NCI-H82 (cell line): ENCODE measurements at places on chromosomes 3 and 15.
A peak's percentile ranks its signal among the peaks of the same experiment; 100 is the strongest.

DNA sequence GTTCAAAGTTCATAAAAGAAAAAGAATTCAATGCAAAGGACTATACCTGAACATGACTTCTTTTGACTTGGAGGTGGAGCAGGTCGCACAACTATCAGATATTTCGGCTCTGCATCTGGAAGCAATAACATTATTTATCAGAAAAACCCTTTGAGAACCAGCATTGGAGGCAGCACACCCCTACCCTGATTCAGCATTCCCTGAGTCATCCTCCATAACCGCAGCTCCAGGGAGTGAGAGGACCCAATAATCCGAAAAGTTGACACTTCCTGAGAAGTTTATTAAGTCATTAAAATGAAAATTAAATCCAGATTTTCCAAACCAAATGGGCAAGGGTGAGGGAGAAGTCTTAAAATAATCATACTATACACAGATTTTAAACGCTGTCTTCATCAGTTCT is 90.6 kb downstream of the ABI3BP start:
- DNase-seq: no peak

- no peak for DNase-seq
Measured at GRCh38 chr15:55226127-55226526, 29.4 kb upstream of the RSL24D1 start.

- peak; percentile 93 for DNase-seq
Measured at GRCh38 chr3:197749601-197750395, at the start of gene FYTTD1. TSS of gene FYTTD1 (plus strand) at chr3:197749883. CDS start at chr3:197749972, 89 bp downstream.

- DNase-seq: no peak
Measured at GRCh38 chr3:134028486-134029255, 1.1 kb downstream of the SLCO2A1 start.

DNA sequence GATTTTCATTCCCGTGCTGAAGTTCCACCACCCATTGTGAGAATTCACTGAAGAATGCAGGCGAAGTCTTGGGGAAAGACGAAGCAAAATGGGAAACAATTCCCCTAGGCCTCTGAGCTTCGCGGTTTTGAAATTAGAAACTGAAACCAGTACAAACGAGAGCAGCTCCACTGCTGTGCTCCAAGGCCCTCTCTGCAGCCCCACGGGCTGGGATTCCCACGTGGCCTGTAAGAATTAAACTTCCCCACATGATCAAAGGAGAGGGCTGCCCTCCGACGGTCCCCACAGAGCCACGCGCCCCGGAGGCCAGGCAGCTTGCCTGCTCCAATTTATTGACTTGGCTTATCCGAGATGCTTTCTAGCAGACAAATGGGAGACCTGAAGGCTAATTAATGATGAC is 144.0 kb downstream of the GREM1 start:
- DNase-seq: peak; percentile 13

GRCh38 chr3:107810171-107811071 is 280.4 kb downstream of the CD47 start:
- no peak for DNase-seq

DNA sequence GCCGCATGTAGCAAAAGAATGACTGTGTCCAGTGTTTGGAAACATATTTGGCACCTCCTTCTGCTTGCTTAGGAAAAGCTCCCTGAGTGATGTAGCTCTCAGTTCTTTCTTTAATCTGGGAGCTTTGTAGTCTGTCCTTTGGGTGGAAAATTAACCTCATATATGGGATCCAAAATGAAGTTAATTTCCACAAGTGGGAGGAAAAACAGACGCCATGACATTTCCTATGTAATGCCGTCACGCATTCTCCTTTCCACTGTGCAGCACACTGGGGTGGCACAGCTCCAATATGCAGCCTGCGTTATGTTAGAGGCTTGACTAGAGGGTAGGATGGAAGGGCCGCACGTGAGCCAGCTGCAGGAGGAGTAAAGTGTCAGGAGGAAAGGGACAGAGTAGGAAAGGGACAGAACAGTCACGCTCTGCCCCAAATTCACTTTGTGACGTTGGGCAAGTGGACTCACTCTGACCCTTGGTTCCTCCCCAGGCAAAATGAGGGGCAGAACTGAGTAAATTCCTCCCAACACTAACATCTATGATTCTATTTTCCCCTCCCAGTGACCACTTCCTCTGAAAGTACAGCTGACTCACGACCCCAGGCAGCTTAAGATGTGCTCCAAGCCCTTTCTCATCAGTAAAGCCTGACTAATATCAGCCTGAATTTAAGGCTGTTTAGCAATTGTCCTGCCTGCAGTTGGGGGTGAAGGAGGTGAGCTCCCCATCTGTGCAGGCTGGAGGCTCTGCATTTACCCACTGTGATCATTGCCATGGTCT is 176.5 kb upstream of the PFN2 start:
- DNase-seq: peak; percentile 17

DNA sequence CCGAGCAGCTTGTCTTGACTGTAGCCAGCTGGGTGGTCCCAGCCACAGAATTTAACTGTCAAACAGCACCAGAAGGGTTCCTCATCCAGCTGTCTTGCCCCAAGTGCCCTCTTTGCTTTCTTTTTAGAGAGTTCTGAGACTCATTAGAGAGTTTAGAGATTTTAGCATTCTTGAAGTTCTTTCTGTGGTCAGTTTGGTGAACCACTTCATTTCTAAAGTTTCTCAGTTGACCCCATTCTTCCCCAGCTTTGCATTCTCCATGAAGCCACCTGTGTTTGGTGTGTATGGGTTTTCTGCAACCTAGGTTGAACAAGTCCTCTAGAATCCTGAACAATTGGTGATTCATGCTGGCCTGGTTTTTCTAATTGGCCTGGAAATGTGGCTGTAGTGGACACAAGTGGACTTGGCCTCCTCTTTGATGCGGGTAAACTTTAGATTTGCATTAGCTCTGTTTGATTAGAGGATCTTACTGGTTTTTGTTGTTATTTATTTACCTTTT is 33.7 kb downstream of the FLNB start:
- no peak for DNase-seq

- DNase-seq: no peak
Measured at GRCh38 chr3:179330438-179330837, 7.6 kb downstream of the ZNF639 start.

DNA sequence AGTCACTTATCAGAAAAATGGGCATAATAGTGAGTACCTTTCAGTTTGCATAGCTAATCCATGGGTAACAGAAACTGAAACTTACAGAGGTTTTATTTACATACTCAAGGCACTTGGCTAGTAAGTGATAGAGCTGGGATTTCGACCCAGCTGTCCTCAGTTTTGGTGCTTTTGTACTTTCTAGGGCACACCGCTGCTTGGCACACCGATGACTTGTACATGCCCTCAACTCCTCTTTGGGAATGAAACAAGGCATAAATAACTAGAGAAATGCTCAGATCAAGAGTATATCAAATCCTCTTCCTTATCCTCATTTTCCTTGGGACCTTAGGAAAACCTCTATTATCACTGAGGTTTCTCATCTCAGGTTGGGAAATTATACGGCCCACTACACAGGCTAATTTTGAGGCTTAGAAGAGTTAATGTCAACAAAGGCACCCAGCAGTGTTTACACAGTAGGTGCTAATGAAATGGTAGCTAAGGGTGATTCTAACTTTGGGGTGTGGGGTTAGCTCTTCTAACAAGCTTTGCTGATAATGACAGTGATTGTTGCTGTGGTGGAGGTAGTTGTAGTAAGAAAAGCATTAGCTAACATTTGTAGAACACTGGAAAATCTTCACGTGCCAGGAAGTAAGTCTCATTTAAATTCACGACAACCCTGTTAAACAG is 20.3 kb upstream of the DGKG start:
- DNase-seq: no peak

- no peak for DNase-seq
Measured at GRCh38 chr15:57069423-57069822, 151.0 kb downstream of the TCF12 start.

- DNase-seq: no peak
Measured at GRCh38 chr15:92430069-92430440, 36.4 kb downstream of the ST8SIA2 start.

DNA sequence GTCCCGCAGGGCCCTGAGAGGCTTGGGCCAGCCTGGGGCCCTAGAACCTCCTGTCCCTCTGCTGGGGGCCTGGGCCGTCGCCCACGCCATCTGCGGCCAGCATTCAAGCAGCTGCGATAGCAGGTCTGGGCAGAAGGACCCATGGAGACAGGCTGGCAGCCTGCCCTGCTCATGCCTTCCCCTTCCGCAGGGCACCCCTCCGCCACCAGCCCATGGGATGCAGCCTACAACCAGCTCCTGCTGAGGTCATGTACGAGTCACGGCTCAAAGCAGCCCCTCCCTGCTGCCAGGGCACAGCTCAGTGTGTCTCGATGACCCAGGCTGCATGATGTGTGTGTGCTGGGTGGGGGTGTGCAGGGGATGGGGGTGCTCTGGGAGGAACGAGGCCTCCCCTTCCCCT is 27.8 kb downstream of the DUSP7 start:
- DNase-seq: no peak

- DNase-seq: no peak
Measured at GRCh38 chr3:53554559-53555067, 60.2 kb downstream of the CACNA1D start.

GRCh38 chr3:120147072-120147871 is 53.0 kb upstream of the GSK3B start:
- DNase-seq: peak; percentile 10

GRCh38 chr3:138359148-138359918 is 11.0 kb downstream of the MRAS start:
- DNase-seq: no peak

- no peak for DNase-seq
Measured at GRCh38 chr15:58682234-58682633, 67.3 kb downstream of the ADAM10 start.

- DNase-seq: peak; percentile 52
Measured at GRCh38 chr3:53109891-53110771, 20.1 kb downstream of the RFT1 start.

DNA sequence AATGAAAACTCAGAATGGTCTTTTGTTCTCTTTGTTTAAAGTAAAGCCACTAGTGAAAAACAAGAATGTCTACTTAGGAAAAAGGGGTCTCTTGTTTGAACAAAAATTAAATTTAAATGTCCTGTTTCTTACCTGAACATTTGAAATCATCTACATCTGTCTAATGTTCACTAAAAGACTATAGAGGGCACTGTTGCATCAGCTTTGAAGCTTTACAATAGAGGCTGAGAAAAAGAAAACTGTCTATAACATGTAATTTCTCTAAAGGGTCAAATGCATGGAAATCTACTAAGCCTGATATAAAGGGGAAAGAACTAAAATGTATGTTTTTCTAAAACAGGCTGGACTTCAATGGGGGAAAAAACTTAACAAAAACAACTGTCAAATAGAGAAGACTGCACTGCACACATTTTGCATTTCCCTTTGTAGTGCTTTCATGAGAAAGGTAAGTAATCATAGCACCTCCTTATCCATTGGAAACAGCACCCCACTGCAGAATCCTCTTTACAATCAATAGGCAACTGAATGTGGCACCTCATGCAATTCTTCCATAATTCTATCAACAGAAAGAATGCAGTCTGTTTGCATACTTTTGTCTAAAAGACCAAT is 26.3 kb downstream of the DPH6 start:
- DNase-seq: peak; percentile 71

DNA sequence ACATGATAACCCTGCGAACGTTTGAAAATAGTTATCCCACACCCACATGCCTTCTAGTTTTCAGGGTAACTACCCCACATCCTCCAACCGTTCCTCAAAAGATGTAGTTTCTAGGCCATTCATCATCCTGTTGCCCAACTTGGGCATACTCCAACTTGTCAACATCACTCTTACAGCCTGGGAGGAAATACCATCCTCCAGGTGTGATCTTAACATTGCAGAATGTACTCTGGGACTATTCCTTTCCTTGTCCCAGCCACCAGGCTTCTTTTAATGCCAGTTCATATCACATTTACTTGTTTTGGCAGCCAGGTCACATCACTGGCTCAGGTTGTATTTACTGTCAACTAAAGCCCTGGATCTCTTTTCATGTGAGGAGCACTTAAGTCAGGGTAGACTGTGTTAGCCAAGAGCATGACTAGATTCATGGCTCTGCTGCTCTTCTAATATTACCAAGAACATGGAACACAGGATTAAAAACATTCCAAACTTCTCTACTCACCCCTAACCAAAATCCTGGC is 4.0 kb upstream of the DENND6A start:
- no peak for DNase-seq

DNA sequence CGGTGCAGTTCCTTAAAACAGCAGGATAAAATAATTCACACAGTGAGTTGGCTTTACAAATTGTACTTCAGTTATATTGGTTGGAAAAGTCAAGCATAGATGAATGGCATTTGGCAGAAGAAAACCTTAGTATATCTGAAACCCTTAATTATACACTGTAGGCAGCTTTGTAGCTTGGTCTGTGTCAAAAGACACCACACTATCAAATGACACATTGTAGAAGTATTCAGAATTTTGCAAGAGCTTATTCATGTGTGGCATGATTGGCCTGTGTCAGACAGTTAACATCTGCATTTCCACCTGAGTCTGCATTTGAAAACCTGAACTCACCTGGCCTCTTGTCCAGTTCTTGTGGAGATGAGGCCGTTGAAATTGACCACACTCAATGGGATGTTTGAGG is 13.8 kb downstream of the TMEM266 start:
- no peak for DNase-seq

GRCh38 chr3:186483611-186484340 is 60.4 kb downstream of the CRYGS start:
- DNase-seq: no peak

DNA sequence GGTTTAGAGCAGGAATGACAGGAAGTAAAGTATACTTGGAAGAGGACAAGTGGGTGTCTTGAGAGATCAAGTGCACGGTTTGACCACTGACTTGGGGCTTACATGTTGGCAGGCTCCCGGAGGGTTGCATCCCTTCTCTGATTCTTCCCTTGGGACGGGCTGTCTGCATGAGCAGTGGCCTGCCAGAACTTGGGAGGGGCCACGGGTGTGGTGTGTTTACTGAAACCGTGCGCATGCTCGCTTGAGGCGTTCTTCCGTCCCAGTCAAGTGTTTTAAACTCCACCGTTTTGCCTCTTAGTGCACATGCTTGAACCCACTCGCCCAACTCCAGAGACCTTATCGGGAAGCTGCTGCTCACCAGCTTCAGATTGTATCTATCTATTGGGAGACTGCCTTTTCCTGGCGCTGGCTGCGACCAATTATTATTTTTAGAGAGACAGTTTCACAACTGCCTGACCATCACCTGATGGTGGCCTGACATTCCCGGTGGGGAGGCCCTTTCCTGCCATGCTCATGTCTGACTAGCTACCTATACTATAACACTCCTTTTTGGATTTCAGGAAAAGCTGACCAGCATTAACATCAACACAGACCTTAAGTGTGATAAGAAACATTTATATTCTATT is 14.9 kb upstream of the C3orf22 start:
- DNase-seq: no peak

DNA sequence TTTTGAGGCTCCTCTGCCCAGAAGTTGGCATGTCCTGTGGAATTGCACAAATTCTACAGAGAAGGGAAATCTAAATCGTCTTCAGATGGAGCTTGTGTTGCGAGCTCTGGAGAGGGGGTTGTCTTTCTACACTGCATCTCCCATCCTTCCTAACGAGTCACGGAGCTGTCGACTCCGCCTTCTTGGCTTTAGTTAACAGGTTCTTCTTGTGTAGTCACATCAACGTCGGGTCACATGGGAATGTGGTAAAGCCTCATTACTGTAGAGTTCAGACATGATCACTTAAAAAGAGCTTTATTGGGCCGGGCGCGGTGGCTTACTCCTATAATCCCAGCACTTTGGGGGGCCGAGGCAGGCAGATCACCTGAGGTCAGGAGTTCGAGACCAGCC is 60.0 kb downstream of the DNASE1L3 start:
- DNase-seq: no peak

GRCh38 chr15:85646538-85647091 is 148.1 kb downstream of the KLHL25 start:
- no peak for DNase-seq

- DNase-seq: peak; percentile 88
Measured at GRCh38 chr15:69035205-69035917, 20.9 kb downstream of the NOX5 start.
